Central memory CD8-positive, alpha-beta T cell (primary cell): ENCODE measurements at places on chromosomes 12 and 14.
A peak's percentile ranks its signal among the peaks of the same experiment; 100 is the strongest.

- no peaks in the 10 kb centered on the region for H3K36me3 ChIP-seq
- H3K27ac ChIP-seq, result peak overlapping the region; percentile 60
- peak; percentile 28 for DNase-seq
- peak overlapping the region; percentile 44 for H3K4me3 ChIP-seq
These were observed 2.7 kb downstream of the MYO1A start for GRCh38 chr12:57046947-57047890.

DNA sequence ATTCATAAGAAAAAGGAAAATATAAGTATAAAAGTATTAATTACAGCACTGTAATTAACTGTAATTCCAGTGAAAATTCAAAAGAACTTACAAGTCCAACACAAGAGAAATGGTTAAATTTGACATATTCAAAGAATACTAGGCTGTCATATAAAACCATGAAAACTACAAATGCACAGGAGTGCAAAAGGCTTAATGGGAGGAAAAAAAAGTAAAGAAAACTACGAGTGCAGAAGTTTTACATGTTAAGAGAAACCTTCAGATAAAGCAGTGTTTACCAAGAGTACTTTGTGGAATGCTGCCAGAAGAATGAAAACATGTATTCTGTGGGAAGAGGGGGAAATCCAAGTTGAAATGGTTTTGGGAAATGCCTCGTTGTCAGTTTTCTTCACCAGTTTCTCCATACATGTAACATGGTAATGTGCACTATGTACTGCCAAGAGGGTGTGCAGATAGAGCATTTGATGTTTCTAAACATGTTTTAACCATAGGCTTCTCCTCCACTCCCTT lies 9.1 kb downstream of the HEATR5A start:
- no peak for DNase-seq
- H3K4me3 ChIP-seq, result no peak overlapping the region
- no peak overlapping the region for H3K27ac ChIP-seq
- peaks cover 2% of the 10 kb centered on the region for H3K36me3 ChIP-seq
- H3K27me3 ChIP-seq, result no peaks in the 10 kb centered on the region

DNA sequence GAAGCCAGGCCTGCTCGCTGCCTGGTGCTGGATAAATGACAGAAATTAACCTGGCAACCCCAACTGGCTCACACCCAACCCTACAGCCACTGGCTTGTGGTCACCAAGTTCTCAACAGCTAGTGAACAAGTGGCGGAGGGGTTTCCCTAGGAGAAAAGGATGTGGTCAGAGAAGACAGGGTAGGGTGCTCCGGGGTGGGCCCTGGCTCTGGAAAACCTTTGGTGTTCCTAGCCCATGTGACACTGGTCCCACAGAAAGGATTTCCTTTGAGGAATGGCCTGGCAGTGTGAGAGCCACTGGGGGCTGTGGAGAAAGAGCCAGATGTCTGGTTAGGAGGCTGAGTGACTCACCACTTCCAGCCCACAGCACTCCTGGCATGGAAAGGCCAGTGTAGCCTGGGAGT lies 8.7 kb downstream of the SYNE3 start:
- H3K36me3 ChIP-seq, result peaks cover 14% of the 10 kb centered on the region
- H3K4me3 ChIP-seq, result peak overlapping the region; percentile 18
- H3K27ac ChIP-seq, result peak overlapping the region; percentile 62
- no peaks in the 10 kb centered on the region for H3K27me3 ChIP-seq
- peaks cover 57% of the 10 kb centered on the region for H3K4me1 ChIP-seq

DNA sequence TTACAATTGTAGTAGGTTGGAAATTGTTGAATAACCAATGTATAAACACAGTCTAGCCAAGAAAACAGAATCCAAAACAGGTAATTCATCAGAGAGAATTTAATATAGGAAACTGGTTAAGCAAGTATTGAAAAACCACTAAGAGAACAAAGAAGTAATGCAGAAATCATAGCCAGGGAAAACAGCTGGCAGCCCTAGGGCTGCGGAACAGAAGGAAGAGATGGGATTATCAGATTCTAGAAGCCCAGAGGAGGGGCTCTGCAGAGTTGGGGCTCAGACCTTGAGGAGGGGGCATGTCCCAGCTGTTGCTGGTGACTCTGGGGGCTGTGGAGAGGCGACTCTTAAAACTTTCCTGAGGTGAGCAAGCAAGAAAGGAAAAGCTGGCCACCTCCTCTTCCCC lies 49.4 kb downstream of the CD9 start:
- no peak overlapping the region for H3K27ac ChIP-seq
- H3K4me1 ChIP-seq, result no peaks in the 10 kb centered on the region

- no peak overlapping the region for H3K4me3 ChIP-seq
- peaks cover 40% of the 10 kb centered on the region for H3K27me3 ChIP-seq
- no peak for DNase-seq
- no peaks in the 10 kb centered on the region for H3K4me1 ChIP-seq
- no peaks in the 10 kb centered on the region for H3K36me3 ChIP-seq
These were observed 39.3 kb downstream of the CCDC177 start for GRCh38 chr14:69535230-69535848.

DNA sequence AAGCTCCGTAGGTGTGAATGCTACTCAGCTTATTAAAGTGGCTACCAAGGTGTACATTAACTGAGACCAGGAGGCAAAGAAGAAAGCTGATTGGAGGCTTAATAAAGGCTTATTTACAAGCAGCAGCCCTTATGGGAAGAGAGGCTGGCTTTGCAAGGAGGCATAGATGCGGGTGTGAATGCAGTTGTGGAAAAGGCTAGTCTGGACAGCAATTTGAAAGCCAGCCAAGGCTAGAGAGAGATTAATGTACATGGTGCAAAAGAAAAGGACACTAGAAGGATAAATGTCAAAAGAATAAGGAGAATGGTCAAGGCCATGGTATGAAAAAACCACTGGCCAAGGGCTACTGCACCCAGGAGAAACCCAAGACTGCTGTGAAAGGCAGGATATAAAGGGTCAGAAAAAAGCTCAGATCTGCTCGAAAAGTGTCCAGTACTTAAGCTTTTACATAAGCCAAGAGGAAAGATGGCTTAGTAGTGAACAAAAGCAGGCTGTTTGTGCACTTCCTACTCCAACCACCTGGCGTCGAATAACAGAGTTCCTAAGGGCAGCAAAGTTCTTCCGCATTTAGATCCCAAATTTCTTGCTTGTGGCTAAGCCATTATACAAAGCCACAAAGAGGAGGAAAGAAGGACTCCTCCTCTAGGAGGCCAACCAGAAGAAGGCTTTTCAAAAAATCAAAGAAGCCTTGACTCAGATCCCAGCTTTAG lies 24.0 kb downstream of the KLRK1 start:
- no peak for DNase-seq
- peaks cover 31% of the 10 kb centered on the region for H3K36me3 ChIP-seq
- H3K27ac ChIP-seq, result no peak overlapping the region
- peaks cover 52% of the 10 kb centered on the region for H3K4me1 ChIP-seq

DNA sequence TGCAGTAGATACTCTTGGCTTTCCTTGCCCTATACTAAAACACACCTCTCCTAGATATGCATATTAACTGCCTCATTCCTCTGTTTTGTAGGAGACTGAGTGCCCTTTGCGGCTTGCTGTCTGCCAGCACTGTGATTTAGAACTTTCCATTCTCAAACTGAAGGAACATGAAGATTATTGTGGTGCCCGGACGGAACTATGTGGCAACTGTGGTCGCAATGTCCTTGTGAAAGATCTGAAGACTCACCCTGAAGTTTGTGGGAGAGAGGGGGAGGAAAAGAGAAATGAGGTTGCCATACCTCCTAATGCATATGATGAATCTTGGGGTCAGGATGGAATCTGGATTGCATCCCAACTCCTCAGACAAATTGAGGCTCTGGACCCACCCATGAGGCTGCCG lies 15.4 kb downstream of the TRAFD1 start:
- no peak for DNase-seq
- H3K27ac ChIP-seq, result peak overlapping the region; percentile 41
- no peak overlapping the region for H3K4me3 ChIP-seq
- no peaks in the 10 kb centered on the region for H3K27me3 ChIP-seq
- peaks cover 71% of the 10 kb centered on the region for H3K36me3 ChIP-seq

GRCh38 chr12:92431146-92431545 lies 271.6 kb upstream of the PLEKHG7 start:
- no peak for DNase-seq
- peaks cover 28% of the 10 kb centered on the region for H3K4me1 ChIP-seq
- no peak overlapping the region for H3K27ac ChIP-seq
- peaks cover 1% of the 10 kb centered on the region for H3K36me3 ChIP-seq
- H3K27me3 ChIP-seq, result no peaks in the 10 kb centered on the region
- H3K4me3 ChIP-seq, result no peak overlapping the region

- H3K4me3 ChIP-seq, result no peak overlapping the region
- DNase-seq, result no peak
- no peak overlapping the region for H3K27ac ChIP-seq
- H3K4me1 ChIP-seq, result no peaks in the 10 kb centered on the region
- H3K27me3 ChIP-seq, result no peaks in the 10 kb centered on the region
- H3K36me3 ChIP-seq, result peaks cover 2% of the 10 kb centered on the region
These were observed 47.3 kb upstream of the LRIG3 start for GRCh38 chr12:58967561-58967960.

DNA sequence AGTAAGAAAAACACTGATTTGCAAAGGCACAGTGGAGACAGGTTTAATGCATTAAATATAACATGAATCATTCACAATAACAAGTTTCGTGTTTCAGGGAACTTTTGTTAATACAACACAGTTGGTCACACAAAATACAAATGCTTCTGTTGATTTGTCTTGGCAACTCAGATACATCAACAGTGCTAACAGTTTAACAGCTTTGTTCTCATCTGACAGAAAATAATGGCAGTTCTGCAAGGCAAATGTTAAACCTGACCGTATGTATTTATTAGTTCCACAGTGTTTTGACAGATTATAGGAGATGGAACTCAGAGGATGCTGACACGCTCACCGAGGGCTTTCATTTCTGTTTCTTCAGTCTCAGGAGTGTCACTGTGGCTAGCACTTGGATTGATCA lies 350.7 kb downstream of the PRKD1 start:
- no peak overlapping the region for H3K4me3 ChIP-seq
- no peaks in the 10 kb centered on the region for H3K4me1 ChIP-seq
- no peaks in the 10 kb centered on the region for H3K27me3 ChIP-seq
- H3K27ac ChIP-seq, result no peak overlapping the region
- no peaks in the 10 kb centered on the region for H3K36me3 ChIP-seq
- DNase-seq, result no peak

DNA sequence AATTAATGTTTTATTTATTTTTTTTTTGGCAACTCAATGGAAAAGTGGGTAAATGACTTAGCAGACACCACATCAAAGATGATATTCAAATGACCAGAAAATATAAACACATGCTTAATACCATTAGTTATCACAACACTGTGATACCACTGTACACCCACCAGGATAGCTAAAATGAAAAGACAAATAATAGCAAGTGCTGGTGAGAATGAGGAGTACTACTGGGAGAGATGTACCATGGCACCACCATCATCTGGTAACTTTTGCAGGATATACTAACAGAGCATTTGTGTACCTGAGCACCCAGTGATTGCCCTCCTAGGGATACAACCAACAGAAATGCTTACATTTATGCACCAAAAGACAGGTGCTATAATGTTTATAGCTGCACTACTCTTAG lies 21.9 kb downstream of the TRIM9 start:
- H3K36me3 ChIP-seq, result no peaks in the 10 kb centered on the region
- H3K4me3 ChIP-seq, result no peak overlapping the region
- no peak overlapping the region for H3K27ac ChIP-seq
- H3K27me3 ChIP-seq, result peaks cover 57% of the 10 kb centered on the region
- no peaks in the 10 kb centered on the region for H3K4me1 ChIP-seq

DNA sequence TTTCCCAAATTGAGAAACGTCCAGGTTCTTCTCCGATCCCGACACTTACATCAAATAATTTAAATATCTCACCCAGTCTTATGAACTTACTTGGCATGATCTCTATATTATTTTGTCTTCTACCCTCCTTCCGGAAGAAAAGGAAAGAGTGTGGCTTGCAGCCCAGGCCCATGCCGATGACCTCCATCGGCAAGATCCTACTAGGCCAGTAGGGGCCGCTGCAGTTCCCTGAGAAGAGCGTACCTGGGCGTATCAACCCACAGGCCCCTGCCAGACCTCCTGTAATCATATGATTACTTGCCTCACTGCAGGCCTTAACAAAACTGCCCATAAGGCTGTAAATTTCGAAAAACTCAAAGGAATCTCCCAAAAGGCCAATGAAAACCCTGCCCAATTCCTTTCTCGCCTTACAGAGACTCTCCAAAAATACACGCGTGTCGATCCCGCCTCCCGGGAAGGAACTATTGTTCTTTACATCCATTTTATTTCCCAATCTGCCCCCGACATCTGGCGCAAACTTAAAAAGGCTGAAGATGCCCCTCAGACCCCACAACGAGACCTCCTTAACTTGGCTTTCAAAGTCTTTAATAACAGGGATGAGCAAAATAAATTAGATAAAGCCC lies 69.6 kb downstream of the MOK start:
- no peak overlapping the region for H3K4me3 ChIP-seq
- H3K27me3 ChIP-seq, result no peaks in the 10 kb centered on the region
- no peak overlapping the region for H3K27ac ChIP-seq
- H3K36me3 ChIP-seq, result no peaks in the 10 kb centered on the region
- peak; percentile 54 for DNase-seq
- H3K4me1 ChIP-seq, result no peaks in the 10 kb centered on the region

DNA sequence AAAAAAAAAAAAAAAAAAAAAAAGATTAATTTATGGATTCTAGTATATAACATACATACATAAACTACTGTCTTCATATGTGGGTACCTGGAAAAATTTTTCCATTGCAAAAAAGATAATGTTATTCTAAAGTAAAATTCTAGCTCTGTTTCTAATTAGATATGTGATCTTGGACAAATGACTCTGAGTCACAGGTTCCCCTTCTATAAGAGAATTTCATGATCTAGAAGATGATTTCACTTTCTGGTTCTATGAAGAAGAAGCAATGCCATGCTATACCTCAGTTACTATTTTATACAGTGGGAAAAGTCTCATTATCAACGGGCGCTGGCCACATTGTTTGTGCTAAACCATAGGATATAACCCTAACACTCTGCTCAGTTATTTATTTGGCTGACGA lies 351.3 kb downstream of the ZFP36L1 start:
- no peaks in the 10 kb centered on the region for H3K36me3 ChIP-seq
- H3K4me3 ChIP-seq, result no peak overlapping the region
- no peak for DNase-seq
- no peaks in the 10 kb centered on the region for H3K27me3 ChIP-seq

DNA sequence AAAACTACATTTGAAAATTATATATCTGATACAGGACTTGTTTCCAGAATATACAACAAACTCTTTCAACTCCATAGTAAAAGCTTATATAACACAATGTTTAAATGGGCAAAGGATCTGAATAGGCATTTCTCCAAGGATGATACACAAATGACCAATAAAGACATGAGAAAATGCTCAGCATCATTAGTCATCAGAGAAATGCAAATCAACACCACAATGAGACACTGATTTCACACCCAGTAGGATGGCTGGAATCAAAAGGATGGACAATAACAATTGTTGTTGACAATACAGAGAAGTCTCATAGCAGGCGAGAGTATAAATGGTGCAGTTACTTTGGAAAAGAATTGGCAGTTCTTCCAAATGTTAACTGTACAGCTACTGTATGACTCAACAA lies 394.9 kb downstream of the BCL11B start:
- H3K36me3 ChIP-seq, result no peaks in the 10 kb centered on the region
- no peak overlapping the region for H3K27ac ChIP-seq
- peaks cover 7% of the 10 kb centered on the region for H3K4me1 ChIP-seq

DNA sequence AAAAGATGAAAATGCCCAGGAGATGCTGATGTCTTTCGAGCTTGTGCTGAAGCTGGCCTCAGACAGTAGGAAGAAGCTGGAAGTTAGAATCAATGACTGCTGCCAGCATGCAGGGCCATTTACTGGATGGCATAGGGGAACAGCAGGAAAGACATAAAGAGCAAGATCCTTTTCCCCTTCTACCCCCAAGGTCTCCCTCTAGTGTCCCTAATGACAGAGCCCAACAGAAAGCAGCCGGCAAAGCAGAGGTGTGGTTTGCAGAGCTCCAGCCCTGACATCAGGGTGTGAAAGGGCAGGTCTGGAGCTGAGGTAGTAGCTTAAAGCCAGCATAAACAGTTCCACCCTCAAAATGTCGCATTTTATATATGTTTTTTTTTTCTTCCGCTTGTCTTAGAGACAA lies 1560.7 kb upstream of the TMEM132C start:
- no peak overlapping the region for H3K4me3 ChIP-seq
- no peak for DNase-seq
- no peaks in the 10 kb centered on the region for H3K27me3 ChIP-seq
